ENCODE measurements at places on chromosomes 7 and 10. TPM values are rescaled to one million over a fixed set of nuclear protein-coding genes. Genes with fewer than 3 reads are reported as not detected.
A peak's percentile ranks its signal among the peaks of the same experiment; 100 is the strongest.

DNA sequence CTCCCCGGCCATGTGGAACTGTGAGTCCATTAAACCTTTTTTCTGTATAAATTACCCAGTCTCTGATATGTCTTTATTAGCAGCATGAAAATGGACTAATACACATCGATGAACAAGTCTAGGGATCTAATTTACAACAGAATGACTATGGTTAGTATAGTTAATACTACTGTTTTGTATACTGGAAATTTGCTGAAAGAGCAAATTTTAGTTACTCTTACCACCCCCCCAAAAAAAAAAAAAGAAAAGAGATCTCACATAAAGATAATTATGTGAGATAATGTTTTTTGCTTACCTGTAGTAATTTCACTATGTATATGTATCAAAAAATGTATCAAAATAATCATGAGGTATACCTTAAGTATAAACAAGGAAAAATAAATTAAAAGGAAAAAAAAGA lies 199.5 kb upstream of the GRM3 start:
- no peak for DNase-seq

GRCh38 chr10:35916791-35917190 lies 274.7 kb upstream of the FZD8 start:
- no peak for DNase-seq

- DNase-seq, result no peak
Observed at GRCh38 chr7:131106681-131107336, 220.9 kb upstream of the MKLN1 start.

DNA sequence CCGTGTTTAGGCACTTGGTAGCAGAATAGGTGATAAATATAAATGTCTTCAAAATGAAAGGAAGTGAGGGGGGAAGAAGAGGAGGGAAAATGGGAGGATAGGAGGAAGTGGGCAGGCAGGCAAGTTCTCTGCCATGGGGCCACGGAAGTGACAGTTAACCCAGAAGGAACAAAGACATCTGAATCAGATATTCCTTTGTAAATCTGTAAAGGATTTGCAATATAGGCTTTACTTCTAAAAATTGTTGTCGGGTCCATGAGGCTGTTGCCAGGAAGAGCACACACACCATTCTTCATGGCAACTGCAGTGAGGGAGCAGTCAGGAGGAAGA lies 23.7 kb upstream of the RASSF4 start:
- no peak for DNase-seq

DNA sequence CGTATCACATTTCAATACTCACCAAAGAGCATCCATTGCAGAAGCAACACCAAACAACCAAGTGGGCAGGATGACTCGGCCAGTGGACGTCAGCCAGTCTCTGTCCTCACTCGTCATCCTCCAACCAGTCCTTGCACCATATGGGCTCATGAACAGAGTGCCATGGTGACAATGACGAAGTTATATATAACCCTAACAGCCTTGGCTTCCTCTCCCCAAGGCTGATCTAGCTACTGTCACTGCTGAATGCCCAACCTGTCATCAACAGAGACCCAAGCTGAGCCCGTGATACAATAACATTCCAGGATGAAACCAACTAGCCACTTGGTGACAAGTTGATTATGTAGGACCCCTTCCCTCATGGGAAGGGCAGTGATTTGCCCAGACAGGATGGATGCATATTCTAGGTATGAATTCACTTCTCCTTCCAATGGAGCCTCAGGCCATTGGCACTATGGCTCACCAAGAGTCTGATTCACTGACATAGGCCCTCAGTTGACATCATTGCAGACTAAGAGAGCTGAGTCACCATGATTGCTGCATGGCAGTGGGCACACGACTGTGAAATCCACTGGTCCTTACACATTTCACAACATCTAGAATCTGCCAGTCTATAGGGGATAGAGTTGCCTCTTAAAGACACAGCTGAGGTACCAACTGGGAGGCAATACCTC lies 26.3 kb upstream of the PPIF start:
- DNase-seq, result no peak

GRCh38 chr10:28533571-28534304 lies 820 bp downstream of the WAC start:
- peak; percentile 56 for DNase-seq

- peak; percentile 75 for DNase-seq
Observed at GRCh38 chr10:102802920-102803534, 34.2 kb downstream of the CYP17A1 start.

GRCh38 chr7:149865437-149865836 lies 8.3 kb upstream of the ATP6V0E2 start:
- no peak for DNase-seq

DNA sequence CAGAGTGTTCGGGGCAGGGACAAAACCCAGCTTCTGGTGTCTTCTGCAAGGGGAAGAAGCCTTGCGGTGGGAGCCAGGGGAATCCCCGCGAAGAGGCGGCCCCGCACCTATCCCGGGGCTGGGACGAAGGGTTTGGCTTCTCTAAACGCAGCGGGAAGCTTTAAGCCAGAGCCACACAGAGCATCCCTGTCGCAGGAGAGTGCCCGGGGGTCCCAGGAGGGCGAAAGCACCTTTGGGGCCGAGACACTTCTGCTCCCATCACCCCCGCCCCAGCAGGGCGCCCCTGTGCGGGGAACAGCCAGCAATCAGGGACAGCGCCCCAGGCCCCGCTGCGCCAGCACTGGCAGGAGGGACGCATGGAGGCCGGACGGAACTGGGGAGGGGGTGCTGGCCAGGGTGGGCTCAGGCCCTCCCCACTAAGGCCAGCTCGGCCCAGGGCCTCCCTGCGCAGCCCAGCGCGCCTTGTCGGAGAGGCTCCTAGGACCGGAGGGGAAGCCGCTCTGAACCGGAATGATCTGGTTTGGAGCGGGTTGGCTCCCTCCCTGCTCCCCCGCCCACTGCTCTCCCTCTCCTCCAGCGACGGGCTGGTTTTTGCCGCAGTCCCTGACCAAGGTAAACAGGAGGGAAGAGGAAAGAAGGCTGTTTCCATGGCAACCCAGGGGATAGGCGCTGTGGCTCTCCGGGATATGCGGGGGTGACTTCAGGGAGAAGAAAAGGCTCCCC lies 63.9 kb downstream of the TMEM209 start:
- DNase-seq, result peak; percentile 92

GRCh38 chr10:66521506-66521905 lies 404.3 kb upstream of the LRRTM3 start:
- no peak for DNase-seq

- DNase-seq, result no peak
Observed at GRCh38 chr7:84271543-84271942, 77.0 kb upstream of the SEMA3A start.

The LEP gene
- polyA plus RNA-seq, result 0.05 TPM
